ENCODE measurements at places on chromosomes 1 and 21.

- DNase-seq = peak; percentile 59
These were observed 20.4 kb downstream of the LURAP1 start for GRCh38 chr1:46223472-46223943.

DNA sequence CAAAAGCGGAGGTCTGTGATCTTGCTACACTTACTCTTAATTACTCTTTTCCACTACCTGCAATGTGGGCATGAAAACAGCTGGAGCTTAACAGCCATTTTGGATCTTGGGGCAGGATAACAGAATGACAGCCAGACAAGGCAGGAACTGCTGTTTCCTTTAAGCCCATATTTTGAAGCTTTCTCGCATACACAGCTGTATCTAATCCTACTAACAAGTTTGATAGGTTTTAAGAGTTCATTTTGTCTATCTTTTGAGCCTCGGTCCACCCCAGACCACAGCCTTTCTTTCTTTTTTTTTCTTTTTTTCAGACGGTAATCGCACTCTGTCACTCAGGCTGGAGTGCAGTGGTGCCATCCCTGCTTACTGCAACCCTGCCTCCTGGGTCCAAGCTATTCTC lies 42.4 kb upstream of the CRB1 start:
- DNase-seq = no peak

DNA sequence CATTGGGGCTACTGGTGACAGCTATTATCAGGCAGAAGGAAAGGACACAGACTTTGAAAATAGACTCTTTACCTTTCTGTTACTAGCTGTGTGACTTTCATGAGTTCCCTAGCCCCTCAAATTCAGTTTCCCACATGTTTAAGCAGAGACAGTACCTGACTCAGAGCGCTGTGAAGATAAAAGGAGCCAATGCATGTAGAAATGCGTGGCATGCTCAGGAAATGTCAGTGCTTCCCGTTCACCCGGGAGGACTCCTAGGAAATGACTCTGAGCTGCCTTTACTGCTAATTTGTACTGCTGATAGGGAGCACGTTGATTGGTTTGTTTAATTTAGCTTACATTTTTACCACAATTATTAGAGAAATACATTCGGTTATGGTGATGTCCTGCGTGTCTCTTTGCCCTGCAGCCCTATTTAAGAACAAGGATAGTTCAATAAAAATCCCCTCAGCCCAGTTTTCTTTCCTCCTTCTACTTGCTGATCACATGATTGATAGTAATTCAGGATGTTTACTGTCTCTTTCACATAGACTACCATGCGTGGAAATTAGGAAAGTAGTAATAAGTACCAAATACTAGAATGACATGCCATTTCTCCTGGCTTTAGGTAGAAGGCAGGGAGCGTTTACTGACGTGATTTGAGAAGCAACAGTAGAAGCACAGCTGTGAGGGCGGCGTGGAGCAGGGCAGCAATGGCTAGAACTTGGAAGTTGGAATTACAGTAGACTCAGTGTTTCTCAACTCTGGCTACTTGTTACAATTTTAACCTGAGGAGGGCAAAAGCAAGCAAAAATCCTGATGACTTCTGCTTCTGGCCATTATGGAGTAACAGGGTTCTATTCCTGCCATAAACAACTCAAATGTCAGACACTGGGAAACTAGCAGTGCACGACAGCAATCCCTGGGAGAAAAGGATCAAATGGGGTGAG lies 15.9 kb downstream of the PDIK1L start:
- DNase-seq = no peak

GRCh38 chr1:21149430-21149854 lies 27.3 kb downstream of the EIF4G3 start:
- DNase-seq = peak; percentile 33

- no peak for DNase-seq
These were observed 41.3 kb downstream of the HMCN1 start for GRCh38 chr1:185775501-185775900.
